ENCODE measurements at places on chromosomes 2 and 18.

GRCh38 chr2:72276876-72277275, 129.2 kb upstream of the CYP26B1 start:
- DNase-seq, result no peak

DNA sequence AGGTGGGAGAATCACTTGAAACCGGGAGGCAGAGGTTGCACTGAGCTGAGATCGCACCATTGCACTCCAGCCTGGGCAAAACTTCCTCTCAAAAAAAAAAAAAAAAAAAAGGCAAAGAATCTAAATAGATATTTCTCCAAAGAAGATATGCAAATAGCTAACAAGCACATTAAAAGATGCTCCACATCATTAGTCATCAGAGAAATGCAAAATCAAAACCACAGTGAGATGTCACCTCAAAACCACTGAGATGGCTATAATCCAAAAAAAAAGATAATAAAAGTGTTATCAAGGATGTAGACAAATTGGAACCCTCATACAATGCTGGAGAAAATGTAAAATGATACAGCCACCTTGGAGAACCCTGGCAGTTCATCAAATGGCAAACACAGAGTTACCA, 8.4 kb downstream of the ST8SIA5 start:
- DNase-seq, result no peak

DNA sequence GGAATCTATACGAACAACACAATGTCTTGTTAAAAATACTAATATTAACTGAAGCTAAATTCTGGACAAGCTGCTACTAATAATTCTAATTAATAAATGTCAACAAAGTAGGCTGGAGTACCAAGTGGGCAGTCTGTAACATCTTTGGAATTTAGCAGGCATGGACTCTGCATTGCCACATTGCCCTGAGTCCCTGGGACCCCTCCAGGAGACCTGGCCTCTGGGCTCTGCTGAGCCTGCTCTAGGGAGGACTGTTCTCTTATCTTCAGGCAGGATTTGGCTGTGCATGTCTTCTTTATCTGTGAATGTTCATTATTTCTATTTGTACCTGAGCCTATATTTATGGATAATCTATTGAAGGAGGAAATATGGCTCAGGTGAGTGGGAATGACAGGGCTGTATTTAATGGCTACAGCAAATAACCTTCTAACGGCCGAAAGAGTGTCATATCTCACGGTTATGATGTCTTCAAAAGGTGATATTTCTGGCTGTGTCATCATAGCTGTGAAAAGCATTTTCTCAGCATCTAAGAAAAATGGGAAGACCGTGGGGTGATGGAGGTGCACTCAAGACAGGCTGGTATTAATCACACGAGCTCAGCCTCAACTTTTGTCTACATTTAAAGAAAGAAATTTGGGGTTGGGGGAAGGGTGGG, 28.6 kb upstream of the SETBP1 start:
- DNase-seq, result no peak

- DNase-seq, result no peak
Measured at GRCh38 chr2:126664234-126664633, 8.3 kb downstream of the GYPC start.

DNA sequence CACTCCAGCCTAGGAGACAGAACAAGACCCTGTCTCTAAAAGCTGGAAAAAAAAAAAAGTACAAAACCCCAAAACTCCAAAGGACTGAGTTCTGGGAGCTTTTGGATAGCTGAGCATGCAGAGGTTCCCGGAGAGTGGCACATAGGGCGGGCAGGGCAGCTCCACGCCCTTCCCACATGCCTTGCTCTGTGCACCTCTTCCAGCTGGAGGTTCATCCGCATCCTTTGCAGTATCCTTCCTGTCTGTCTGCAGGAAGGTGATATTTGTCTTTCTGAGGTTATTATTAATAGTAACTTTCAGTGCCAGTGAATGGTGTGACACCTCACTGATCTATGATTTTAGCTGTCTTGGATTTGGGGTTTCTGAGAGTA, 70.2 kb downstream of the INPP4A start:
- DNase-seq, result no peak

GRCh38 chr2:15141211-15141610, 419.9 kb downstream of the NBAS start:
- DNase-seq, result no peak

DNA sequence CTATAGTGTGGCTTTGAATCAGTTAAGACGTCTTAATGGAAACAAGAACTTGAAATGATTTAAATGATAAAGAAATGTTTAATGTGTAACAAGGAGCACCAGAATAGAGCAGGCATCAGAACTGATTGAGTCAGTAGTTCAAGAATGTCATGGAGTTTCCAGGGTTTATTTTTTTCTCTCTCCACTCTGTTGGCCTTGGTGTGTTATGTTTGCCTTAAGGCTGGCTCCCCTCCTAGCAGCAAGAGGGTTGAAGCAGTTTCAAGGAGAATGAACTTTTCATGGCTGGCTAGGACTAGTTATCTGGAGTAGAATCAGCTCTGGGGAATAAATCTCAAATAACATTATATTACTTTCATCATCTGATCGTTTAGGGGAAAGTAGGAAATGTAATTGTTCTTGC, 13.4 kb upstream of the GLS start:
- no peak for DNase-seq

GRCh38 chr2:197383825-197384224, 51.0 kb downstream of the SF3B1 start:
- no peak for DNase-seq

DNA sequence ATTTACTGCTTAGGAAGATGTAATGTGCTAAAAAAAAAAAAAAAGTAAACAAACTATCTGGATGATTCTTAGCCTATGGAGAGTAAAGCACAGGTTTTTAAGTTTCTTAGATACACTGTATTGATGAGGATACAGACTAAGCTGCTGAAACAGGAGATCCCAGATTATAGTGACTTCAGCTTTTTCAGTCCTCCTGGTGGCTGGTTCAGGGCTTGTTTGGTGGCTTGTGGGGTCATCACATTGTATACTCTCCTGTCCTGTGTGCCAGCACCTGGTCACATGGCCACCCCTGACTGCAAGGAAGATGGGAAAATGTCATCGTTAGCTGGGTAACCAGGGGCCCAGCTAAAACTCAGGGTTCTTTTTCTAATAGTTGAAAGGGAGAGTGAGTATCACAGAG, 31.4 kb downstream of the RAB31 start:
- DNase-seq, result no peak

GRCh38 chr2:71607151-71607889, 154.0 kb downstream of the DYSF start:
- peak; percentile 34 for DNase-seq

DNA sequence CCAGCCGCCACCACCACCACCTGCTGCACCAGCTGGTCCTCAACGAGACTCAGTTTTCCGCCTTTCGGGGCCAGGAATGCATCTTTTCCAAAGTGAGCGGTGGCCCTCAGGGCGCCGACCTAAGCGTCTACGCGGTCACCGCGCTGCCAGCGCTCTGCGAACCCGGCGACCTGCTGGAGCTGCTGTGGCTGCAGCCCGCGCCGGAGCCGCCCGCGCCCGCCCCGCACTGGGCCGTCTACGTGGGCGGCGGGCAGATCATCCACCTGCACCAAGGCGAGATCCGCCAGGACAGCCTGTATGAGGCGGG, 1.6 kb downstream of the LRATD1 start:
- DNase-seq, result no peak

GRCh38 chr2:40279001-40279400, 172.9 kb downstream of the SLC8A1 start:
- DNase-seq, result no peak

DNA sequence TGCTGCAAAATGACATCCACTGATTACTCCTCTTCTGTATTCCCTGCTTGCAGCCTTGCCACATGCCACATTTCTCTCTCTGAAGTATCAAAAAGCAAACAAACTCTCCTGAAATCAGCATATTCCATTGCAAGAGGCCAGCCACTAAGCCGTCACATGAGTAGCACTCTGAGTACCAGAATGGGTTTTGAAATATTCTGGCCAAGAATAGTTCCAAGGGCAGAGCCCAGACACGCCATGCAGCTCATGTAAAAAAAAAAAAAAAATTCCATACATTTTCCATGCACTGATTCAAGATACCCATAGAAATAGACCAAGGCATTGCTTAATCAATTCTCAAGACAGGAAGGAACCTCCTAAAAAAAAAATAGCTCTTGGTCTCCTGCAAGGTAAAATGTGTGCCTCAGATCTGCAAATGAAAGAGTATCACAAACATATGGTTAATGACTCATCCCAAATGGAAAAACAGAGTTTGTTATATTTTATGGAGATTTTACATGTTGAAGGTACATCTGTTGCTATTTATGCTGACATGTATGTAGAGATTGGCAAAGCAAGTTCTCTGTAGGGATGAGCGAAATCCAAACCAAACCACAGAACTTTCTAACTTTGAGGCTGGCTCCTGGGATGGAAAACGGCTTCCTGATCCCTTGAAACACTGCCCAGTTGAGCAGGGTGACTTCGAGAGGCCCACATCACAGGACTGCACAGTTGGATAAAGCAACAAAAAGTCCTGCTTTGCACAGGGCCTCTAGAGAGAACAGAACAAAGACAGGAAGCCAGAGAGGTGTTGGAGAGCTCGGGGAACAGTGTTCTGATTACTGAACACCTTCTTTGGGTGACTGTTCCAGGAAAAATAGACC, 346.2 kb downstream of the ZNF521 start:
- DNase-seq, result no peak

DNA sequence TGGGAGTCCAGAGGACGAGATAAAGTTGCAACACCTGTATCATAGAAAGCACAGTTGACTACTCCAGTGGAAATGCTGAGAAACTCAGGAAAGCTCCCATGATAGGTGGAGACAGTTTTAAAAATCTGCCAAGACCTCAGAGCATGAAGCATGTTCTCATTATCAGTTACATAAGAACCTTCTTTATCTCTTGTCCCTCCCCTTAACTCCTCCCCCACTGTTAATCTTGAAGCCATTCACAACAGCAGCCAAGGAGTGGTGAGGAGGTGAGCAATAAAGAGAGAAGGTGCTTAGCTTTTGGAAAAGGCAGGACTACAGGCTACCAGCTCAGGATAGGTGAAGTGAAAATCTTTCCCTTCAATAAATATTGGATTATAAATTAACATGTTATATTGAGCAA, 657.9 kb downstream of the NYAP2 start:
- no peak for DNase-seq

DNA sequence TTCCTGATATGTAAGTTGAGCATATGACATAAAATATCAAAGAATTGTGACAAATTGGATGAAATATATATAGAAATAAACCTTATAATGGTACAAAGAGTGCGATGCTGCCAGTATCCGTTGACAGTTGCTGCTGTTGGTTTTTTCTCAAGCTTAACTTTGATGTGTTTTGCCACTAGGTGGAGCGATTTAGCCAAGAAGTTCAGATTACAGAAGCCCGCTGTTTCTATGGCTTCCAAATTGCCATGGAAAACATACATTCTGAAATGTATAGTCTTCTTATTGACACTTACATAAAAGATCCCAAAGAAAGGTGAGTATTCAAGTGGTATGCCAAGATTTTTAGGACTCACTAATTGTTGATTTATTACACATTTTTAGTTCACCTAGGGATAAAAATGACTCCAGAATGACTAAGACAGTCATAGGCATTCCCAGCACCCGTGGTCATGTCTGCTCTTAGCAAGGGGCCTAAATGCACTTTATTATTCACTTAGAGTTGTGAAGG, 2.1 kb downstream of the RRM2 start:
- DNase-seq, result no peak

GRCh38 chr18:6837904-6838303, 108.4 kb downstream of the ARHGAP28 start:
- no peak for DNase-seq

DNA sequence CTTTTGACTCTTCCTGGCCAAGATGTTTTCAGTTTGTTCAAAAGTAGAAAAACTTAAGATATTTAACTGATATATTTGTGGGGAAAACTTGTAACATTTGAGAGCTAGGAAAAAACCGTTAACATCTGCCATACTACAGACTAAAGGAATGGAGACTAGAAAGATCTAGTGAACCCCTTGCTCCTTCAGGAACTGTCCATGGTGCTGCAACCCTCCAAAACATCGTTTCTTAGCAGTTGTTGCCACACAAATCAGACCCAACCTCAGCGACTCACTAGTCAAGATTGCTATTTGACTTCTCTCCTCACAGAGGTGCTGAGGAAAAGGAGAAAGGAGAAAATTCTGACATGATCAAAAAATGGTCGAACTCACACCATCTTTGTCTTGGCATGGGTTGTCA, 393.8 kb upstream of the LYPD1 start:
- peak; percentile 57 for DNase-seq

DNA sequence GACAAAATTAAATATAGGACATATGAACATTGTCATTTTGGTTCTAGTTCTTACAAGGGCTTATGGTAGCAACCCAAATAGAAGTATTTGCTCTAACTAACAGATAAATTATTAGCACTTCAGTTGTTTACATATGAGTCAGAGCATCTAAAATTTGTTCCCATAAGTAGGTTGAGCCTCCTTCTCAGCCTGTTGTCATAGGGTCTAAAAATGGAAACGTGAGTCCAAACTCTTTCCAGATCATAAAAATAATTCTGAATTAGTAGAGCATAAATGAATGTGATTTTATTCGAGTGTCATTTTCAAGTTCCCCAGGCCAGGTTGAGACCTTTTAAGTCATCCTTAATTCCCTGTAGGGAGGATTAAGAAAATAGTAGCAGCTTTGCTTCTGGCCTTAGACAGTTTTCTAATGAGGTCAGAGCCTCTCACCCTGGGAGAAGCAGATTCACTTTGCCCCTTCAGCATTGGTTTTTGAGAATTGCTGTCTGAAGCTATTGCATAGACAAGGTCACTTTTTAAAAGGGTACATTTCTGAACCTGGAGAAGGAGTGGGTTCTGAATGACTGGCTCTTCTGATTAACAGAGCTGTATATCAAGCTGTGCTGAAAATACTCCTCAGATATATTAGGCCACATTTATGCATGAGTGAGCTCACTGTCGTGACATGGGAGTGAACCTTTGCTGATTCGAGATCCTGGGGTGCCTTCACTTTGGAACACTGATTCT, 164.3 kb downstream of the NEDD4L start:
- no peak for DNase-seq

DNA sequence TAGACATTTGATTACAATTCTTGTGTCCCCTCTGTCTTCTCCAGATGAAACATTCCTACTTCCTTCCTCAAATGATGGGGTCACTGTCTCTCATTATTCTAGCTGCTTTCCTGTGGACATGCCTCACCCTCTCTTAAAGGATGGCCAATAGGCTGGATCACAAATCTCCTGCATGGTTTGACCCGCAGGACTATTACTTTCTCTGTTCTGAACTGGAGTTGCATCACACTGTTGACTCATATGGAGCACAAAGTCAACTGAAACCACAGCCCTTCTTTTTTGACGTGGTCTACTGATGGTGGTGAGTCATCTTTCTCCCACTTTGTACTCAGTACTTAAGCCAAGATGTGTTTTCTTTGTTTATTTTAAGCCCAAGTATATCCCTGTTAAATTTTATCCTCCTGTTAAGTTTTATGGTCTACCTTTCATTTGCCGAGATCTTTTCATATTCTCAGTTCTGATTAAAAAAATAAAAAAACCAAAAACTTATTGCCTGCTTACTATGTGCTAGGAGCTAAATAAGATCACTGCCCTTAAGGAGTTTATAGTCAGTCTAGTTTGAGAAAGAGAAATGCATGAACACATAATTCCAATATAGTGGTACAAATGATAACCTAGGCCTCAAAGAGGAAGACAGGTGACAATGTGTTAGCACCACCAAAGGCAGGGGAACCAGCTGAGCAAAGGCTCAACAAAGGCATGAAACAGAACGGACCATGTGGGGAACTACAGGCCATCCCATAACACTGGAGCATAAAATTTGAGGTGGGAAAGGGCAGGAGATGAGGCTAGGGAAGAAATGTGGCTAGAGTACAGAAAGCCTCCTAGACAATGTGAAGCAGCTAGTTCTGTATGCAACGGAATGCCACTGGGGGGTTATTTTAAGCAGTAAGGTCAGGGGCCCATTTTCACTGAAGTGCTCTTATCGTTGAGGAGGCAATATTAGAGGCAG, 67.6 kb upstream of the ZFP36L2 start:
- no peak for DNase-seq

GRCh38 chr2:214077727-214078126, 333.1 kb upstream of the VWC2L start:
- DNase-seq, result no peak

Data from mesothelial cell of epicardium (in vitro differentiated cells).